ENCODE measurements at places on chromosomes 2 and 18. TPM values are rescaled to one million over a fixed set of nuclear protein-coding genes. Genes with fewer than 3 reads are reported as not detected.

GRCh38 chr18:28208712-28209265 lies 31.9 kb upstream of the CDH2 start:
- no peak for DNase-seq

GRCh38 chr18:35481960-35482366 lies 15.8 kb downstream of the INO80C start:
- no peak for DNase-seq

DNA sequence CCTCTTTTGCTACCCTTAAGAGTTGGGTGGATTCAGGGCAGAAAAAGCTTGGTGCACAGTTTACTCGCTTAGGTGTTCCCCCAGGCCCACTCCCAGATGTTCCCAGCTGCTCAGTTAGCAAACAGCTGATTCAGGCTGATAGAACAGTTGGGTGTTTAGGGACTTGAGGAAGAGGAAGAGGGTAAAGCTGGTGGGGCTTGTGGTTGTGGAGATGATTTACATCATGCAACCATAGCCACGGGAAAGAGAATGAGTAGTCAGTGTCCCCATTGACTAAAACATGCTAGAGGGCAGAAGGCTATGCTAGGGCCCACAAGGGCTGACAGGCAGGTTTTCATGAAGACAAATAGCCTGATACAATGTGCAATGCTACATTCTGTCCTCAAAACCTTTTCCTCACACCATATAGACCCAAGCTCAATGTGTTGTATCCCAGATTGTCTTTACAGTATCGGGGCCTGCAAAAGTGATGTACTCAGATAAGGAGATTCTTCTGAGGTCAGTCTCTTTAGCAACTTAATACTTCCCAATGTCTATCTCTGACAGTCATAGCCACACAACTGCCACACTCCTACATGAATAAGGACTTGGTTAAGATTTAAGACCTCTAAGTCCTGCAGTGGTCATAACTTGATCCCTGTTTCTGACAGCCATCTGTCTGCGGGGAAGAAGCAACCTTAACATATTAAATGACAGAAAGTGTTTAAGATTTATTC lies 15.6 kb downstream of the COLEC12 start:
- DNase-seq: no peak

DNA sequence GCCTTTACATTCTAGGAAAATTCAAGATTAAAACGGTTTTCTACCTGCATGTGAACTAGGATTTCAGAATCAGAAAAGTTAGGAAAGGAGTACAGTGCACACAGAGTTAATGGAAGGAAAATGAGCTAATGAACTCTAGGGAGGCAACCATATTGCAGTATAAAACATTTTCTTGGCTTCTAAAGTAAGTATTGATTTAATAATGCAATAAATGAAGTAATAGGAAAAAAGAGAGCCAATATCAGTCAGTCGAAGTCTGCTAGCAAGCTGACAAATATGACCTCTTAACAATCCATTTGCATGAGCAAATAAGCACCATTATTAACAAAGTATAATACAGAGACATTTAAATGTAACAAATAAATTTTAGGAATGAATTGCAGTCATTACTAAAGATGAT lies 80.2 kb upstream of the COL3A1 start:
- no peak for DNase-seq

DNA sequence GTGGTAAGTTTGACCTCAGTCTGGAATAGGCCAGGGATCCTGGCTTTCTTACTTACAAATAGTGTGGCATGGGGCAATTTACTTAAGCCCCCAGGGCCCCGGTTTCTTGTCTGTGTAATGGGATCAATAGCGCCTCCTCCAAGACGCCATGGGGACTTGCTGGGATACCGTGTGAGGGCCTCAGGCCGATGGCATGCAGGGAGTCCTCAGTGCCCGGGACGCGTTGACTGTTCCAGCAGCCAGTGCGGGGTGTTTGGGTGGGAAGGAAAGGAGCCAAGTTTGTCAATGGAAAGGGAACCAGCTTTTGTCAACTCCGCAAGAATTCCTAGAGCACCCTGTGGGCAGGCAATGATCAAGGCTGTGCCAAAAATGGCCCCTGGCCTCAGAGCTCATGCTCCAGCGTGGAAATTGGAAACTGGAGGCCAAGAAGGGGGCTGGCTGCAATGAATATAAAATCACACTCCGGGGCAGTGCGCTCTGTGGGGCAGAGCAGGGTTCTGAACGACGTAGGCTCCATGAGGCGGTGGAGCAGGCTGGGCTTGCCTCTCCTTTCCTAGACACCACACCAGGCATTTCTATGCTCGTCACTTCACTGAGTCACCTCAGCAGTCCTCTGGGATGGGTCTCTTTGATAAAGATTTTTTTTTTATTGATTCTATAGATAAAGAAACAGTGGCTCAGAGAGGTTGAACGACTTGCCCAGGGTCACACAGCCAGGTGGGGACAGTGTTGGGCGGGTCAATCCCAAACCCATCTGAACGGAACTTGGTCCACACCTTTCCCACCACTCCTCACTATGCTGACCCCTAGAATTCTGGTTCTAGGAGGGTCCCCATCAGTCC lies 56.7 kb upstream of the ASAP2 start:
- no peak for DNase-seq

DNA sequence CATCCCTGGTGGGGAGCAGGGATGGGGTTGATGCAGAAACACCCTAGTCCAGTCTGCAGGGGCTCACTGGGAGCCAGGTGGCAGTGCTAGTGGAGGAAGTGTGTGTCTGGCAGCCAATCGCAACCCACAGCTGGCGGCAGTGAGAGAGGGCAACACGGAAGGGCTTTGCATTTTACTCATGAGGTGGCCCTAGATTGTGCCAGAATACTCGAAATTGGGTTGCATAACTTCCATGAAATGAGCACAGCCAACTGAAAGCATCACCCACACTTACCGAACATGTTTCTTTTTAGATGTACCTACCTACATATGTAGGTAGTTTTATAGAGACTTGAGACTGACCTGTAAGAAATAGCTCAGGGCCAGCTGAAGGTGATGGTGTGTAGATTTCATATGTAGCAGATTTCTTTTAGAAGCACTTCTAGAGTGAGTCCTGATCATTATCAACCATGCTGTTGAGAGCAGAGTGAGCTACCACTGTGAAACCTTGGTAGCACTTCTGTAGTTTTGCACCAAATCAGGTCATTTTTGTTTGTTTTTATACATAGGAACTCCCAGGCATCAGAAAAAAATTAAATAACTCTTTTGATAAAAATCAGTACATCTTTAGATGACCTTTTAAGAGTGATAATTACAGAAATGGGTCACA lies 13.0 kb downstream of the IL18R1 start:
- DNase-seq: no peak

GRCh38 chr2:160474891-160475787 lies 18.5 kb downstream of the RBMS1 start:
- DNase-seq: no peak

Gene SOWAHC
- 0.38 TPM for total RNA-seq

- DNase-seq: no peak
These were observed 61.8 kb downstream of the NEDD4L start for GRCh38 chr18:58105888-58106260.

Gene GPAT2
- total RNA-seq: 12.6 TPM

GRCh38 chr2:111200333-111200881 lies 79.7 kb downstream of the BCL2L11 start:
- no peak for DNase-seq
